ENCODE measurements at places on chromosomes 5 and 9.

- no peak for DNase-seq
Observed at GRCh38 chr5:57113481-57113880, 60.4 kb upstream of the GPBP1 start.

GRCh38 chr5:125587631-125588030 is 835.6 kb upstream of the GRAMD2B start:
- DNase-seq: no peak

- no peak for DNase-seq
Observed at GRCh38 chr9:133707065-133707762, 30.9 kb downstream of the SARDH start.

GRCh38 chr5:167793700-167794099 is 497.7 kb upstream of the WWC1 start:
- no peak for DNase-seq

DNA sequence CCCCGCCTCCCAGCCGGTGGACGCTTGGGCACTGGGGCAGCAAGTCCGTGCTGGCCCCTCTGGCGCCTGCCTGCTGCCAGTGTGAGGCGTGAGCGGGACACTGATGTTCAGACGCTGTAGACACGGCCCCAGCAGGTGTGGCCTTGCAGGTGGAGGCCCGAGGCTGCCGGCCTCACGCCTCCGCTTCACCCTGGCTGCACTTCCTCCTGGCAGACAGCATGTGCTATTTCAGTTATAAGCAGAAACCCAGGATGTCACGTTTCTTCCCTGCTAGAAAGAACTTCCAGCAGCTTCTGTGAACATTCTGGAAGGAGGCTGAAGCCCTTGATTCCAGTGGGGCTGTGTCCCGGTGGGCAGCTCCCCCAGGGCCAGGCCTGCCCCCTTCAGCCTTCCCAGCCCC is 114.8 kb upstream of the FCN2 start:
- DNase-seq: no peak

GRCh38 chr9:68995776-68996175 is 18.1 kb downstream of the PRKACG start:
- no peak for DNase-seq
